ENCODE measurements at places on chromosomes 4 and X.

- DNase-seq, result no peak
Observed at GRCh38 chr4:31193521-31193920, 473.4 kb downstream of the PCDH7 start.

GRCh38 chr4:121800638-121800960 lies 524 bp upstream of the EXOSC9 start:
- no peak for DNase-seq

DNA sequence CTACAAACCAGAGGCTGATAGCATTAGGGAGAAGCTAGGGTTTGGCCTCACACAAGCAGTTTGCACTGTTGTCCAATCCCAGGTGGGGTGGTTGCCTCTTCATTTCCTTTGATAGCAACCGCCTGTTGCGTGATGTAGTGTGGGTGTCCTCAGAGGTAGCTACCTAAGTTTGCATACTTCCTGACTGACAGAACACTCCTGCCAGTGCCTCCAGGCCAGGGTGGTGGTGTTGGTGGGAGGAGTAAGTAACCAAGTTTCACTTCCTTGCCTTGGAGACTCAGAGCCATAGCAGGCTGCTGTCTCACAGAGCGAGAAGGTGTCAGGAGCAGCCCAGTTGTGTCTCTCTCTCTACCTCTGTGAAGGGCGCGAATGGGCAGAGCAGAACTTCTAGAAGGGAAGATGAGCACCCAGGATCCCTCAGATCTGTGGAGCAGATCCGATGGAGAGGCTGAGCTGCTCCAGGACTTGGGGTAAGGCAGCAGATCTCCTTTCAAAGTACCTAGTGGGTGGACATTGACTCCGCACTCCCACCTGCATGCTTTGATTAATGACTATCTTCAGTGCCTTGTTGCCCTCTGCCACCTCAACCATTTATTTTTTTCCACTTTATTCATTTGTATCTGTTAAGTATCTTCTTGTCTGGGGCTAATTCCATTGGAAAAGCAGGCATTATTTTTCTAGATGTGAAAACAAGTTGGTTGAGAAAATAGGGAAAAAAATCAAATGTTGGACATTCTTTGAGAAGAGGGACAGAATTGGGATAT lies at the start of gene DAPP1:
TSS of gene DAPP1 (plus strand) at position 283 of the 764 bp plus-strand sequence. CDS start at position 370, 87 bp downstream.
- no peak for DNase-seq

GRCh38 chr4:186307497-186307896 lies 41.5 kb downstream of the F11 start:
- DNase-seq, result no peak

GRCh38 chrX:74890676-74891430 lies 34.4 kb downstream of the NEXMIF start:
- DNase-seq, result no peak

DNA sequence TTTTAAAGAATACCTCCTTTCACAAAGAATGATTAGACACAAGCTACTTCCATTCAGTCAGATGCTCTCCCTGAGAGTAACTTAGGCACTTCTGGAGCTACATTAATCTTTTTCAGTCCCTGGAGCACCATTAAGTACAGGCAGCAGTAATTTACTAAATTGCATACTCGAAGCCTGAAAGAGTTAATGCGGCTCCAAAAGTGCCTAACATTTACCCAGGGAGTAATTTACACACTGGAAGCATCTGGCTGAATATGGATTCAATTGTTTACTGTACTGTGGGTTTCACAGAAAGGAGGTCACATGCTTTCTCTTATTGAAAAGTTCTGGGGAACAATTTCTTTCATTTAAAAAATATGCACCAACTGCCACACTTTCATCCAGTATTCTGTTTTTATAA lies 260.8 kb upstream of the TENM3 start:
- no peak for DNase-seq

GRCh38 chrX:42219231-42219630 lies 295.9 kb upstream of the CASK start:
- DNase-seq, result no peak

DNA sequence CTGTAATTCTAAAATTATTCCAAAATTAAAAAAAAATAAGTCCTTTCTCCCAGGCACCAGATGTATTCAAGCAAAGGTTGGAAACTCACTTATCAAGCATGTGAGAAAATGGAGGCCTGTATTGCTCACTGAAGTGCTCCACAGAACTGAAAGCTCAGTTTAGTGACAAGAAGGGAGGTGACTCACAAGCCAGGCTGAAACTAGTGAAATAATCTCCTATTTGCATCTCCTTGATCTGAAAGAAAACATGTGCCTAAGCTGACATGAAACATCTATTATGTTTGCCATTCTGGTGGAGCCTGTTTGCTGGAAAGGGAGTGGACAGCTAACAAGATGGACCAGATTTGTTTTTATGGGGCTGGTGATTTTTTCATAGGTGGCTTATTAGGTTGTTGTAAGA lies 54.0 kb upstream of the AMELX start:
- peak; percentile 15 for DNase-seq

- no peak for DNase-seq
Observed at GRCh38 chr4:6959261-6959660, 49.6 kb downstream of the TBC1D14 start.
